ENCODE measurements at places on chromosomes 1 and 21.

- no peak for DNase-seq
Observed at GRCh38 chr21:26846036-26846931, 1.1 kb upstream of the ADAMTS1 start.

GRCh38 chr1:39214021-39214713 lies 9.7 kb downstream of the MACF1 start:
- no peak for DNase-seq

GRCh38 chr1:116540088-116540487 lies 30.7 kb downstream of the CD58 start:
- no peak for DNase-seq

- DNase-seq: no peak
Observed at GRCh38 chr21:41752231-41752681, 14.6 kb downstream of the RIPK4 start.

DNA sequence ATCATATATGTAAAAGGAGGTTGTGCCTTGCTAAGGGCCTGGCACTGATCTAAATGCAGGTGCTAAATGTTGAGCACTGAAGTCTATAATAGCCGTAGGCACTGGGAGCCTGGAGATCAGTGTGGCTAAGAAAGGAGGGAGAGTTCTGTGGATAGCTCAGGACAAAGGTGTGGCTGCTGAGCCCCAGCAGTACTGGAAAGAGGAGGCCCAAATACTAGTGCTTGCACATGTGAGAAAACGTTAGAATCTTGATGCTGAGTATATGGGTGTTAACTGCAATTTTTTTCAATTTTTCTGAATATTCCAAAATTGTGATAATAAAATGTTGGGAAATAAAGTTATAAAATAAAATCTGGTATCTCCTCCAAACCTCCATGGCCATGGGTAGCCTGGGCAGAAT lies 62.5 kb upstream of the PTGFRN start:
- no peak for DNase-seq

DNA sequence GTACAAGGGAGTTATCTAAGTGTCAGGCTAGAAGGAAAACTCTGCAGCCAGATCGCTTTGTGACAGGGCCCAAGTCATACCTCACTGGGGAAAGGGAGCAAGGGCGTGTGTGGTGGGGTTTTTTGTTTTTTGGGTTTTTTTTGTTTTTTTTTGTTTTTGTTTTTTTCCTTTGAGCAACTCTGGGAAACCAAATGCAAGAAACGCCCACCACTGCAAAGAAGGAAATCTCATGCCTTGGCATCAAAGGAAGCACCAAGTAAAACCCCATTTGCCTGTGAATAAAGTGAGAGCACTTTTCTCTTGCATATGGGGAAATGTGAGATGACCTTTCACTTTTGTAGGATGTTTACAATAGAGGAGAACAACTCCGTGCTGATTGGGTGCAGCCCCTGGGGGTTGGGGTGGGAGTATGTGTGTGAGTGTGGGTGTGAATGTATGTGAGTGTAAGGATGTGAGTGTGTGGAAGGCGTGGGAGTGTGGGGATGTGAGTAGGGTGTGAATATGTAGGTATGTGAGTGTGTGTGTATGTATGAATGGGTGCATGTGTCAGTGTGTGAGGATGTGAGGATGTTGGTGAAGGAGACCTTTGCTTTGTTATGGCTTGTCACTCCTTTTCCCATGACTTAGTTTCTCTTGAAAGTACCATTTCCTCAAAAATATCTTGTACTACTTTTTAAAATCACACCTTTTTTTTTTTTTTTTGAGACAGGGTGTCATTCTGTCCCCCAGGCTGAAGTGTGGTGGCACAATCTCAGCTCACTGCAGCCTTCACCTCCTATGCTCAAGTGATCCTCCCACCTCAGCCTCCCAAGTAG lies 34.6 kb downstream of the IL12RB2 start:
- no peak for DNase-seq

GRCh38 chr1:109167001-109167506 lies 46.7 kb upstream of the SARS1 start:
- DNase-seq: no peak

GRCh38 chr1:205422993-205423642 lies 1.3 kb upstream of the LEMD1 start:
- no peak for DNase-seq

GRCh38 chr1:227854189-227854588 lies 38.7 kb downstream of the PRSS38 start:
- DNase-seq: no peak

DNA sequence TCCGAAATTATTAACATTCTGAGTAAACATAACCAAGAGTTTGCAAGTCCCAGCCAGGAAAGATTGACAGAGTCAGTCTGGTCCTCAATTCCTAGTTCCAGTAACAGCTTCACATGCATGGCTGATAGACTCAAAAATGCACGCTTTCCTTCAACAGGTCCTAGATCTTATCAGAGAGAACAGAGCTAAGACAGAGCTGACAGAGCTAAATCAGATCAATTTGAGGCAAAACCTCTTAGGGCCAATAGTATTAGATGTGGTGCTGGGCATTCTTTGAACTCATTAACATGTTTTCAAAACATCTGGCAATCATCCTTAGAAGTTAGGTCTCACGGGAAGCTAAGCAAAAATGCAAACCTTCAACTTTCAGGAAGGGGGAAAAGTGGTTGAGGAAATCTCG lies 114.0 kb downstream of the GREM2 start:
- DNase-seq: no peak

DNA sequence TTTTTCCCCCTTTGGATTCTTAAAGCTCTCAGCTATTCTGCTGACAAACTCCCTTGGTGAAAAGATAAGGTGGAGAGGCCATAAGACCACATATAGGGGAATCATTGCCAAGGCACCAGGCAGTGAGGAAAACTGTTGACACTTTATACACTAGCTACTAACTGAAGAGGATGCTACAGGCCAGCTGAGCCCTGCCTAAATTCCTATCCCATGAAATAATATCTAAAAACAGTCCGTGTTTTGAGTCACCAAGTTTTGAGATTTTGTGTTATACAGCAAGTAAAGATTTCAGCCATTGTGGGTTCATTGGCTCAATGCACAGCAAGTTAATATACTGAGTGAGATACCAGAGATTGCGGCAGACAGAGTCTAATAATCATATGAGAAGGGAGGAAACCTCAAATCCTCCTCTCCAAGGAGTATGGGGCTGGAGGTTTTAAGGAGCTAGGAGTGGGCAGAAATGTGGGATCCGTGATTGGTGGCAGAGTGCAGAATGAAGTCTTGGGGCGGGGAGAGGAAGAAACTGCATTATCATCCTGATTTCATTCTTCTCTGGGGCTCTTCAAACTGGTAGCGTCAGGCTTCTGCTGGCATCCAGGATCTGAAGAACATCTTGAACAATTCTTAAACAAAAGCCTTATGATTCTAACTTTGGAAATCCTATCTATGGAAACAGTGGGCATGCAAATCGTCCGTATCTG lies 9.2 kb downstream of the CLDN8 start:
- DNase-seq: no peak

DNA sequence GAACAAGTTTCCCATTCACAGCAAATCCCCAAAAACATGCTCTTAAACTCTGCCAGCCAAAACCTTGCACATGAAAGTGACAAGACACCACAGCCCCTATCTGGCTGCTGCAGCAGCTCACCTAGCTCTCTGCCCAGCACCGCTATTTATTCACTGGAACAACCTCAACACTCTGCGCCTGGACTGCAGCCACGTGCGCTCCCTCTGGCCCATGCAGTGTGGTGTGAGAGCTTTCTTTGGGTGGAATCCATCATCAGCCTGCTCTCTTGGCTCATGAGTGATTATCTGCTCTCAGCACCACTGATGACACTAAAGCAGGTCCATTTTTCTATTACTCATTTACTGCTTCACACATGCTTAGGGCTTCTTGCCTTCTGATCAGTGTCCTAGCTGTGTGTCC lies 11.4 kb downstream of the KCNJ6 start:
- no peak for DNase-seq

DNA sequence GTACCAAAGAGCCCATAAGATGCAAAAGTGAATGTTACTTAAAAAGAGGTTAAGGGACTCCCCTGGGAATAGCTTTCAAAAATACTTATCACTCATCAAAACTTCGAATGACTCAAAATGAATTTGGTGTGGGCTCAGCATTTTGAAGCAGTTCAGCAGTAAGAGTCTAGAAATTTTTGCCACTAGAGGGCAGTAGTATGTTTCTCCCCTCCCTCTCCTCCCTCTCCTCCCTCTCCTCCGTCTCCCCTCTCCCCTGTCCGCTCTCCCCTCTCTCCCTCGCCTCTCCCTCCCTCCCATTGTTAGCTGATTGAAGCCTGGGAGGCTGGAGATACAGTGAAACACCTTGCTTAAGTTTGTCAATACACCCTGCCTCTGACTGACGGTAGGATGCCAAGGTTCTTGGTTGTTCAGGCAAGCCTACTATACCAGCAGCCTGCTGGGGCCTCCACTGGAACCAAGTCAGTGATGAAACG lies 70.8 kb upstream of the TENT5C start:
- peak; percentile 30 for DNase-seq

DNA sequence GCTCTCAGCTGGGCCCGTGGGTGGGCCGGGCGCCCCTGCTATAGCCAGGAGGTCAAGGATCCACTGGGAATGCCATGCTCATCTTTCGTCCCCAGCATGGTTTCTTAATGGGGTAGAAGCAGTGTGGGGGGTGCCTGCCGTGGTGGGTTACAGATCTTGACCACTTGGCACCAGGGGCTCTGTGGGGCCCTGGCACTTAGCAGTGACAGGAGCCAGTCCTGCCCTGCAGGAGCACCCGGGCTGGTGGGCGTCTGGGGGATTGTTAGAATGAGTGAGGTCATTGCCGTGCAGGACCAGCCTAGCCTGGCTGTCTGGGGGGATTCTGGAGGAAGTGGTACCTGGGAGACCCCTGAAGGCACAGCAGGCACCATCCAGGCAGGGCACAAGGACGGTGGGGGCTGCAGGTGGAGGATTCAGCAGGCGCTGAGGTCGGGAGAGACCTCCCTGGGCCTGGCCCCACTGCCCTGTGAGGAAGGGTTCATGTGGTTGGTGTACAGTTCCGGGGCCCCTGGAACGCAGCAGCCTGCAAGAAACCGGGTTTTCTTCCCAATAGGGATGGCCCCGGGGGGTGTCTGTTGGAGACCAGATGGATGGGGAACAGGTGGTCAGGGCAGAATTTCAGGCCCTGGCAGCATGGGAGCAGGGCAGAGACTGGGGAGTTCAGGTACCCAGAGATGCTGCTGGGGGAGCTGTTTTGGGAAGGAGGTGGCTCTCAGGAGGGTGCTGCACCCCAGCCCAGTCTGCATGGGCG lies 4.8 kb downstream of the AIRE start:
- DNase-seq: no peak

DNA sequence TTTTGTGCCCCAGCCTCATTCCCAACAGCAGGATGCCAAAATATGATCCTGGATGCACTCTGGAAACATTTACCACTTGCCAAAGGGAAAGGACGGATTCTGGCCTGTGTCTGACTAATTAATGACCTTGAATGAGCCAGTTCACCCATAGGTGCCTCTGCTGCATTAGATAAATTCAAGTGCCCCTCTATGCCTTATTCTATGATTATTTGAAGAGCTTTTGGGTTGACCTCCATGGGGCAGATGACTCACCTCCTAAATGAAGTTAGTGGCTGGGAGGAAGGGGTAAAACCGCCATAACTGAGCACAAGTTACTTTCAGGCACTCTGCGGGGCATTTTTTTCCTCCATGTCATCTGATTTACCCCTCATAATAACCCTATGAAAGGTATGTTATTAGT lies 98.1 kb downstream of the CLIC6 start:
- no peak for DNase-seq

DNA sequence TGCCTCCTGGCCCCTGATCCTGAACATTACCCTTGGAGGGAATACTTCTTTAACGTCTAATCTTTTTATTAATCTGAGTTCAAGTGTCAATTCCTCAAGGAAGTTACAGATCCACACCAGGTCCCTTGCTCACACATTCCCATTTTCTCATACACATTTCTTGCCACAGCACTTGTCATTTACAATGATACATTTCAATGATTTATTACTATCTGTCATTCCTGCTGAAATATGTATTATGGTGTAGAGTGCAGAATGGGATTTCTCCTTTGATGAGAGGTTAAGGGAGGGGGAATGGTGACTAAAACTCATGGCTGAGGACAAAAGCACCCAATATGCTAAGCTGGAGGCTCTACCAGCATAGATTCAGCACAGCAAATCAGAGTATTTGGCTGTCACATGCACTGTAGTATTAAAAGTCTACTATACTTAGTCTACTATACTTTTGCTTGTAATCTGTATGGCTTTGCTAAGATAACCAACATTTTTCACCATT lies 982.5 kb downstream of the TTLL7 start:
- DNase-seq: no peak

- DNase-seq: no peak
Observed at GRCh38 chr1:208031316-208031931, 120.5 kb upstream of the CD34 start.

DNA sequence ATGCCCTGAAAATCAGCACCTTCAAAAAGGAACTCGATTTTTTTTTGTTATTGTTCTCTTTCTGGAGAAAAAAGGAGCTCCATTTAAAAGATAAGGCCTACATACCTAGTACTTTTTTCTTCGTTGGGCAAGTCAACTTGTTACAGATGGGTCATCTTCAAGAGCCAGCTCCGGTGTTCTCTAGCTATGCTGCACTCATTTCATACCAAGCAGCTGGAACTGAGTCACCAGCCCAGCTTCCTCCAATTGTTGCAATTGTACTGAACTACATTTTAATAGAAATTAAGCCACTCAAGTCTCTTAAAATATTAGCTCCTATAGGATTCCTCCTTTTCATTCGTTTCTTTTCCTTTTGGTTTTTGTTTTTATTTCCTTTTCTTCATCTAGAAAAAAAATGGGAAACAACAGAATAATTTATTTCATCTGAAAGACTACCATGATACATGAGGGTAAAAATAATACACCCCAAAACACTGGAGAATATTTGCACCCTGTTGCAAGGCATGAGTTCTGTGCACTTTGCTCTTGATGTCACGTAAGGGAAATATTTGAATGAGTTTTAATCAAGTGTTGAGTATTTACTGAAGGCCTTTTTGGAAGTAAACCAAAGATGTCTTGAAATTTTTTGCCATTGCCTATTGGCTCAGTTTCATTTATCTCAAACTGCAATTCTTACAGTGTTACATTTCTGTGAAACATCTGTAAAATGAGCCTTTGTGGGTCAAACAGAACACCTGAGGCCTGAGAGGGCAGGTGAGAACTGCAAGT lies 60.5 kb downstream of the CLIC4 start:
- peak; percentile 59 for DNase-seq

GRCh38 chr1:230167419-230167852 lies 100.4 kb downstream of the GALNT2 start:
- no peak for DNase-seq

GRCh38 chr1:81554108-81554507 lies 246.6 kb upstream of the ADGRL2 start:
- no peak for DNase-seq
